ENCODE measurements at places on chromosomes 3 and 15.

- no peak for DNase-seq
These were observed 11.7 kb downstream of the SPTBN5 start for GRCh38 chr15:41881920-41882688.

DNA sequence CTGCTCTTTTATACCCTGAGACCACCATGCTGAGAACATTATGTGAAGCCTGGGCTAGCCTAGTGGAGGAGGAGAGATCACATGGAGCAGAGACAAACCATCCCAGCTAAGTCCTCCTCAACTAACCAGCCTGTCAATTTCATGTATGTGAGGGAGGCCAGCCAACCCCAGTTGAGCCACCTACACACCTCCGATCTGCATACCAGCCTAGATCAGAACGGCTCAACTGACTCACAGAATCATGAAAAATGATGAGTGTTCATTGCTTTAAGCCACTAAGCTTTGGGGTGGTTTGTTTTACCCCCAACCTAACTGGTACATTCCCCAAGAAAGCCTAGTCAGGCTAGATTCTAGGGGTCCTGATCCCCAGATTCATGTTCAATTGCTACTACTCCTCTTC is 19.4 kb upstream of the CA12 start:
- no peak for DNase-seq

DNA sequence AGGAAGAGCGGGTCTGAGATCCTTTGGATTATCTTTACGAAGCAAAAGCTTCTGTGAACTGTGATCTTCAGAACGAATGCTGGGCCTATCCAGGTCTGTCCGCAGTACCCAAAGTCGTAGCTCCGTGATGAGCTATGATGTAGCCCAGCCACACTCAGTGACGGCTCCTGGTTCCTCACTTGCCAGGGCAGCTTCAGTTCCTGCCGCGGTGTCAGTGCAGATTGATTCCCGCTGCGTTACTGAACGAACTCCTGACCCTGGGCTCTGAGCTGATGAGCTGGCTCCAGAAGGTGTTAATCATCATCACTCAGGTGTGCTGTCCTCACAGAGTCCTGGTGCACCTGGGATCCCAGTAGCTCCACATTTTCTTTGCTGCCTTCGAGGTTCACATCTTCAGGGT is 45.0 kb downstream of the TMEM44 start:
- no peak for DNase-seq

DNA sequence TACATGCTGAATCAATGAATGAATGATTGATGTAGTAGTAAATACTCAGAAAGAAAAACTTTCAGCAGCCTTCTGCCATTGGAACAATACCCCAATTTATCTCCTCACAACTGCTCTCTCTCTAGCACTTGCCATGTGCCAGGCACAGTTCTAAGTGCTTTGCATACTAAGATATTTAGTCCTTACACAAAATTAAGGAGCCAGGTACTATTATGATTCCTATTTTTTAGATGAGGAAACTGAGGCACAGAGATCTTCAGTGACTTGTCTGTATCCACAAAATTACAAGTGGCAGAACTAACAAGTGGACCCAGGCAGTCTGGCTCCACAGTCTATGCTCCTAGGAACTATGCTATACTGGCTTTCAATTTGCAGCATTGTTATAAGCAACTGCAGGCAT is 279.2 kb downstream of the LSAMP start:
- no peak for DNase-seq

- no peak for DNase-seq
These were observed 30.8 kb downstream of the B3GNT5 start for GRCh38 chr3:183283886-183284285.

DNA sequence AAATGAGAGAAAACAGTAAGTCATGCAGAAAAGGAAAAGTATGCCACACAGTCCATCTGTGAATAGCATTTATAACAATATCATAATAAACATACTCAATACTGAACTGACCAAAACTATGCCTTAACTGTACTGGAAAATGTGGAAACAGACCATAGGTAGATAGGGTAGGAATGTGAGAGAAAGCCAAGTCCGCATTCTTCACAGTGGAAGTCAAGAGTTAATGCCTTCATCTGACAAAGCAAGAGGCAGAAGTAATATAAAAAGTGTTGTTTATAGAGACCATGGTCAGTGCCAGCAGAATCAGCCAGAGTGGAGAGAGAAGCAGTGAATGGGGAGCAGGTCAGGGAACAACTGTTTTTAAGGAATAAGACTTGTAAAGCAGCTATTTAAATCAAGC is 52.3 kb downstream of the KBTBD12 start:
- no peak for DNase-seq

Measured in activated CD4-positive, alpha-beta T cell treated with anti-CD3 and anti-CD28 coated beads, Interleukin-2, amount 50 U/mL, for 16 hours (primary cell).